ENCODE measurements at places on chromosomes 13 and 19.

GRCh38 chr19:40139533-40140287, 49.0 kb upstream of the ZNF780A start:
- no peak for DNase-seq

- DNase-seq, result no peak
Observed at GRCh38 chr13:85993567-85993966, 194.3 kb upstream of the SLITRK6 start.

GRCh38 chr19:40801426-40802299, 2.7 kb downstream of the EGLN2 start:
- no peak for DNase-seq

DNA sequence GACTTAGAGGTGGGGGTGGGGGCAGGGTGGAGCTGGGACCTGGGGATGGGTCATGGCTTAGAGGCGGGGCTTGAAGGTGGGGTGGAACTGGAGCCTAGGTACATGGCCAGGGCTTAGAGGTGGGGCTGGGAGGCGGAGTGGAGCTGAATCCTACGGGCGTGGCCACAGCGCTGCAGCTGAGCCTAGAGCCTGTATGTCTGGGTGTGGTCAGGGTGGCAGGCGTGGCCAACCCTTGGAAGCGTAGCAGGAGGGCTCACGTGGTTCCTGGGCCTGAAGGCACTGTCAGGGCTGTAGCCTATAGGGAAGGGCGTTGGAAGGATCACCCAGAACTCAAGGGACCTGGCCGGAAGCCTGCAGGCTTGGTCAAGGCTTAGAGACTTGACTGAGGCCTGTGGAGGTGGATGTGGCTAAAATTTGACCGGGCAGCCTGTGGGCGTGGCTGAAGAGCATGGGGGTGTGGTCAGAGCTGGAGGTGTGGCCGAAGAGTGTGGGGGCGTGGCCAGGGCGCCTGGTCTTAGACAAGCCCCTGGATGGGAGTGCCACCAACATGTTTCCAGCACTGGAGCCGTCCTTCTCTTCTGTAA, 24.3 kb downstream of the COLGALT1 start:
- DNase-seq, result peak; percentile 92

- DNase-seq, result no peak
Observed at GRCh38 chr19:53785196-53785889, 38.8 kb downstream of the NLRP12 start.

DNA sequence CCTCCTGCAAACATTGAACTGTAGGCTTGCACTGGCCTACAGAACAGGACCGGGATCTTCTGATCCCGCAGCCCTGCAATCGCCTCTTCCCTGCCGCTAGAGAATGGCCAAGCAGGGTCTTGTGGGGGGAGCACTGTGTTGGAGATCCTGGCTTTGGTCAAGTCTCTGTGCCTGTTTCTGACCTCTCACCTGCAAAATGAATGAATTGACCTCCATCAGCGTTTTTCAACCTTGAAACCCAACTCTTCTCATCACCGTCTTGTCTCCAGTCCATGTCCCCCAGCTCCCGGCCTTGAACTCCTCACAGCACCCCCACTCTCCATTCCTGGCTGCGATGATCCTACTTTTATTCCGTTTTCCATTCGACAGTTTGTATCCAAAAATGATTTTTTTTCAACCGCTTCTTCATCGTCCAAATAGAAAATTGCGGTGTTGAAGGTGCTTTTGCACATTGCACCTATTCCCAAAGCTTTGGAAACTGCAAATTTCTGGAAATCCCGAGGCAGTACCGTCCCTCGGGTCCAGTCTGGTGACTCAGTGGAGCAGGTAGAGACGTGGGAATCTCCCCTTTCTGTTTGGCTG, 2.0 kb downstream of the MYO9B start:
- DNase-seq, result no peak

DNA sequence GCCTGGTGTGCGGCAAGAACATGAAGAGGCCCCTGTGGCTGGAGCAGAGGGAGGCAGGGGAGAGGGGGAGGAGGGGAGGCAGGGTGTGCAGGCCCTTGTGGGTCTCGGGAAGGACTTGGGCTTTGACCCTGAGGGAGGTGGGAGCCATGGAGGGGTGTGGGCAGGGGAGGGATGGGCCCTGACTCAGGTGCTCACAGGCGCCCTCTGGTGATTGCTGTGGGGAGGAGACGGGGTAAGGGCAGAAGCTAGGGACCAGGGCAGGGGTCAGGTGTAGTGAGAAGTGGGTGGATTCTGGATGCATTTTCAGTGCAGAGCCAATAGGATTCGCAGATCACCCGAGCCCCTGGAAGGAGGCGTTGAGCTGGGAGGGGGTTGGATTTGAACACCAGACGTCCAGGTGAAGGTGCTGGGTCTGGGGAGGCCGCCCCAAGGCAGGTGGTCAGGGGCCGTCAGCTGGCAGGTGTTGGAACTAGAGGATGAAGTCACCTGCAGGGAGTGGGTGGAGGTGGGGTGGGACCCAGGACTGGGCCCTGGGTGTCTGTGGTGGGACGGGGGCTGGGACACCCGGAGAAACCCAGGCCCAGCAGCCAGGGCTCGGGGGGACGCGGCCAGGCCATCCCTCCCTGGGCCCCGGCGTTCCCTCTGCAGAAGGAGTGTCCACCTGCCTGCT, 185.4 kb downstream of the KDM4B start:
- no peak for DNase-seq

- DNase-seq, result no peak
Observed at GRCh38 chr19:1354970-1355567, 28.6 kb upstream of the NDUFS7 start.

- DNase-seq, result no peak
Observed at GRCh38 chr19:35114353-35115176, 1.1 kb upstream of the FXYD3 start.

GRCh38 chr13:23684647-23685046, 114.4 kb downstream of the TNFRSF19 start:
- no peak for DNase-seq

DNA sequence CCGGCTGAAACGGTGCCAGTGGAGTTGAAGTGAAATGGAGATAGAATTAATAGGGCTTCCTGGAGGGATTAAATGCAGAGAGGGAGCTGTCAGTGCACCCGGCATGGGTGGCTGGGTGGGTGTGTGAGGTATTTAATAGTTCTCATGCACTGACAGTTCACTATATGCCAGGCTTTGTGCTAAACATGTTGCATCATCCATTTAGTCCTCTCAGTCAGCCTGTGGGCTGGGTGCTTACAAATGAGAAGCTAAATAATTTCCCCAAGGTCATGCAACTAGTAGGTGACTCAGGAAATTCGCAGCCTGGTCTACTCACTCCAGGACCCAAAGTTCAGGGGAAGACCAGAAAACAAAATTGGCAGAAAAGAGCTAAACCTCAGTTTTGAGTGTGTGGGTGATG, 63.5 kb upstream of the SPATA13 start:
- no peak for DNase-seq

- DNase-seq, result no peak
Observed at GRCh38 chr13:33132644-33133440, 116.6 kb downstream of the KL start.

- DNase-seq, result no peak
Observed at GRCh38 chr13:19634256-19634740, 839 bp downstream of the MPHOSPH8 start.

DNA sequence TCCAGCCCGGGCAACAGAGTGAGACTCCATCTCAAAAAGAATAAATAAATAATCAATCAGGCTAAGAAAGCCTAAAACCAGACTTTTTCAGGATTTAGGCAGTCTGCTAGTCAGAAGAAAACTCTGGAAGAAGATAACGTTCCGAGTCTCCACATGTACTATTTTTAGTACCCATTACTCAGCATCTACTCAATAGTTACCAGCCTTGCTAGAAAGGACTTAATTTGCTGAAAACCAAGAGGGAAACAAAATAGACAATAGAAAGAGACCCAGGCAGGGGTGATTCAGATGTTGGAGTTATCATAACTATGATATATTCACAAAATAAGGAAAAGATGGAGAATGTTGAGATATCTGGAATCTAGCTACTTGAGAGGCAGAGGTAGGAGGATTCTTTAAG, 3.6 kb upstream of the LIN7B start:
- no peak for DNase-seq

DNA sequence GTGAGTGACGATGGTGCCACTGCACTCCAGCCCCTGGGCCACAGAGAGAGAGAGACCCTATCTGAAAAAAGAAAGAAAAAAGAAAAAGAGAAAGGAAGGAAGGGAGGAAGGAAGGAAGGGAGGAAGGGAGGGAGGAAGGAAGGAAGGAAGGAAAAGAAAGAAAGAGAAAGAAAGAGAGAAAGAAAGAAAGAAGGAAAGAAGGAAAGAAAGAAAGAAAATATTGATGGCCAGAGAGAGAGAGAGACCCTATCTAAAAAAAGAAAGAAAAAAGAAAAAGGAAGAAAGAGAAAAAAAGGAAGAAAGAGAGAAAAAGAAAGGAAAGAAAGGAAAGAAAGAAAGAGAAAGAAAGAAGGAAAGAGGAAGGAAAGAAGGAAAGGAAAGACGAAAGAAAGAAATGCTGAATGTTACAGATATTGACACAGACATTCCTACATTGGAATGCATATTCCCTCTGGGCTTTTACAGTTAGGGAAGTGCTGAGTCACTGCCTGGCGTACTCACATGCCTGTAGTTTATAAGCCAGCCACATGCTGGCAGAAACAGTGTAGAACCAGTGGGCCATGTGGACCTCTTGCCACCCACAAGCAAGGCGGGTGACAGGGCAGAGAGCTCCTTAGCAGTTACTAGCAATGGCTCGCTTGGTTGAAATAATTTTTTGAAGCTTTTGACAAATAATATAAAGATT, 34.6 kb upstream of the SLC46A3 start:
- no peak for DNase-seq

- no peak for DNase-seq
Observed at GRCh38 chr19:5323475-5323811, 17.2 kb downstream of the PTPRS start.

DNA sequence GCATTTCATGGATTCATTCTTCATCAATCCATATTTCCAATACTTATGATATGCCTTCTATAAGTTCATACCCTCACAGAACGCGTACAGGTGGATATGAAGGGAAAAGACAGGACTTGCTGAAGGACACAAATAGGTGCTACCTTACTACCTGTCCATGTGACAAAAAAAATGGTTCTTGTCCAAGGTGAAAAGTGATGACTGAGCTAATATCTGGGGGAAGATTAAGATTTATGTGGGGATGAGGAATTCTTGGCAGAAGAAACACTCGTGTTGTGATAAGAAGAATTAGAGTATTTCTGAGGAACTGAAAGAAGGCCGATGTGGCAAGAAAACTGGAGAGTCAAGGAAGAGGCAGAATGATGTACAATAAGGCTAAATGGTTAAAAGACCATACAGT, 356.4 kb upstream of the ATXN8OS start:
- no peak for DNase-seq

GRCh38 chr19:43767316-43767715, 12.6 kb upstream of the SMG9 start:
- no peak for DNase-seq

DNA sequence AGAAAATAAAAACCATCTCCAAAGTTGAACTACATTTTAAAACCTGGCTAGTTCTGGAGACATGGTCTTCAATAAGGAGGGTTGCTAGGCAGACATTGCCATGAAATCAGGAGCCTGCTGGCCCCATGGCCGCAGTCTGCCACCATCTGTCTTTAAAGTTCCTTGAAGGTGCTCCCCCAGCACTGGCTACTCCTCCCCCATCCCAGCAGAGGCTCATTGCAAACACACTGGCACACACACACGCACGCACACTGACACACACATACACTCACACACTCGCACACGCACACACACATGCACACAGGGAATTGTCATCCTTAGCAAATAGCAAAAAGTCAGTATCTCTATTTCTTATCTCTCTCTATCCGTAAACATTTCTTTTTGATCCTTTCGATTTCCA, 68.4 kb downstream of the ZIC5 start:
- DNase-seq, result no peak

DNA sequence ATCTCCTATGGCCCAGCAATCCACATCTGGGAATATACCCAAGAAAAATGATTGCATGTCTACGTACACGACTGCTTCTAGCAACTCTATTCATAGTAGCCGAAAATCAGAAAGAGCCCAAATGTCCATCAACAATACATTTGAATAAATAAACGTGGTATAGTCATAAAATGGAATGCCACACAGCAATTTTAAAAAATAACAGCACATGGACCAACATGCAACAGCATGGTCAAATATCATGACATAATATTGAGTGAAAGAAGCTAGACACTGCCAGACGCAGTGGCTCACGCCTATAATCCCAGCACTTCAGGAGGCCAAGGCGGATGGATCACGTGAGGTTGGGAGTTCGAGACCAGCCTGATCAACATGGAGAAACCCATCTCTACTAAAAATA, 16.3 kb downstream of the TEX101 start:
- no peak for DNase-seq

DNA sequence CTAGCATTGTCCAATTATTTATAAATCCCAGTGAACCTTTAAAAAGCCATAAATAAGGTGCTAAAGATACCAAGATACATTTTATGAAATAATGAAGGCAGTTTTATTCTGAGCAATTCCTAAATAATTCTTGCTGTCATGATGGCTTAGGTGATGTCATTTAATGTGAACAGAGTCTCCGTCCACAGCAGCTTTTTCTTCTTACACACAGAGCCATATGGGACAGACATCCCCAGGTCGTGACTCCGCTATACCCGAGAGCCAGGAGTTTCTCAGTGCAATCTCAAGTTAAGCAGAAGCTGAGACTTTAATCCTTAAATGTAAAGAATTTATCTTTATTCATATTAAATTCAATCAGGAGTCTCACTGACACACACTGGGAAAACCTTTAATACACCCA, 29.7 kb downstream of the EFNB2 start:
- no peak for DNase-seq

- peak; percentile 87 for DNase-seq
Observed at GRCh38 chr19:41958367-41959055, 610 bp downstream of the RABAC1 start.

- no peak for DNase-seq
Observed at GRCh38 chr13:111342721-111343120, 22.3 kb downstream of the TEX29 start.

DNA sequence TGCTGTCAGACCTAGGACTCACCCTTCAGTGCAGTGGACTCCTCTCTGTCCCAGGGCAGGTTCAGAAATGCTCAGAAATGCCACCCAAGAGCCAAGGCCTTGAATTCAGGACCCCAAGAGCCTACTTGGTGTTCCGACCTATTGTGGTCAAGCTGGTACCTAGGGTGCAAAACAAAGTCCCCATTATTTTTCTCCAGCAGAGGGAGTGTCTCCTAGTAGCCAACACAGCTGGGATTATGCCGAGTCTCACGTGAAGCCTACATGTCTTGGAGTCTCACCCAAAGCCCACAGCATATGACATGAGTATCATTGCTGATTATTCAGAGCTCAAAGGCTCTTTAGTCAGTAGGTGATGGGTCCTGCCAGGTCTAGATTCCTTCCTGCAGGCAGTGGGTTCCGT, 671.1 kb upstream of the SPRY2 start:
- DNase-seq, result no peak

GRCh38 chr13:33934951-33935371, 117.0 kb downstream of the RFC3 start:
- no peak for DNase-seq
